ENCODE measurements at places on chromosomes 11 and 22.

- DNase-seq = no peak
Measured at GRCh38 chr11:95557376-95557775, 232.2 kb downstream of the FAM76B start.

DNA sequence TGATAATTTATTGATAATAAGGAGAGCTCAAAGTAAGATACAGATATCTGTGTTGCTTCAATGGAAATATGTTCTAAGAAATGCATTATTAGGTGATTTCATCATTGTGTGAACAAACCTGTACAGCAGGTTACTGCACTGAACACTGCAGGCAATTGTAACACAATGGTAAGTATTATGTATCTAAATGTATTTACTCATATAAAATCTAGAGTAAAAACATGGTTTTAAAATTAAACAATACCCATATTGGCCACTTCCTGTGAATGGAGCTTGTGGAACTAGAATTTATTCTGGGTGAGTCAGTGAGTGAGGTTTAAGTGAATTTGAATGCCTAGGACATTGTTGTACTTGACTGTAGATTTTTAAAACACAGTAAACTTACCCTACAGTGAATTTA is 722.9 kb upstream of the RAG2 start:
- DNase-seq = no peak

DNA sequence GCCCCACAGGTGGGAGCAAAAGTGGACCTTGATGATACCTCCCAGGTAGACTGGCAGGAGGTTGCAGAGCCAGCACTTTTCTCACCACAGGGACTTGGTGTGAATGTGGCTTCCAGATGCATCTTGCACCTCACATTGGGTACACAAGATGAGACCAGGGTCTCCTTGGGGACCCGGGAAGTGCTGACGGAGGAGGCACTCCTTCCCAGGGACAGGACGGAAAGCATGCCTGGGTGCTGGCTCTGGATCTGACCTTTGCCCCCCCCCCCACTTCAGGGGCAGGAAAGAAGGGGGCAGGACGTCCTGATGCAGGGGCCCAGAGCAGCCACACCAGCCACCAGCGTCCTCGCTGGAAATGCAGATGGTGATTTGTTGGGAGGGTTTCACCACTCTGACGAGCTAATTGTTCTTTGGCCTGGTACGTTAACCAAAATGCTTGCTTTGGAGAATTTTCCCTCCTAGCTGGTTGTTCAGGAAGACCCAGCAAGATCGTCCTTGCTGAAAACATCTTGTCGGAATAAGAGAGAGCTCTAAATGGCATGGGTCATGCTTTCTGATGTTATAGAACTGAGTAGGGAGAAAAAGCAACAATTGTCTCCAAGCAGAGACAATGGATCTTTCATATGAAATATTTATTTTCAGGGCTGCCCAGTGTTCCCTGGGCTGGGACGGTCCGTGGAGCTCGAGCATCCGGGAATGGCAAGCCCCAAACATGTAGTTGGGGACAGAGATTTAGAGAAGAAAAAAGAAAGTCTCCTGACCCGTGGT is 74.4 kb upstream of the PPARA start:
- DNase-seq = no peak

DNA sequence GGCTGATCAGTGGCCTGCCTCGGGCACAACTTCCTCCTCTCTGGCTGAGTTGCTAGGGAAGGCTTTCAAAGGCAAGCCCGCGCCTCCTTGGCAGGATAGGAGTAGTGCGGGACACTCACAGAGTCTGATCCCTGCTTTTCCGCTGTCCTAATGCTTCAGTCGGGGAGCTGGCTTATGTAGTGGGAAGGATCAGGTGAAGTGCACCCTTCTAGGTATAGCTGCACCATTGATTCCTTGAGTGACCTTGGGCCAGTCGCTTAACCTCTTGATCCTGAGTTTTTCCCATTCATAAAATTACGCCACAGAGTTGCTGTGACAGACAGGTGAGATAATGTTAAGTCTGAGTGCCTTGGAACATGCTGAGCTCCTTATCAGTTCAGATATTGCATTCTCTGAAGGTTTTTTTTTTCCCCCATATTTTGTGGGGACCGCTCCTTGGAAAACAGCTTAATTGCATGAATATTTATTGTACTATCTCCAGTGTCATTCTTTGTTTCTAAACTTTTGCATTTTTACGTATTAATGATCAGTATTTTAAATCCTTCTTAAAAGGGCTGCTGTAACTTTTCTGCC is 961 bp downstream of the IPO7 start:
- no peak for DNase-seq

DNA sequence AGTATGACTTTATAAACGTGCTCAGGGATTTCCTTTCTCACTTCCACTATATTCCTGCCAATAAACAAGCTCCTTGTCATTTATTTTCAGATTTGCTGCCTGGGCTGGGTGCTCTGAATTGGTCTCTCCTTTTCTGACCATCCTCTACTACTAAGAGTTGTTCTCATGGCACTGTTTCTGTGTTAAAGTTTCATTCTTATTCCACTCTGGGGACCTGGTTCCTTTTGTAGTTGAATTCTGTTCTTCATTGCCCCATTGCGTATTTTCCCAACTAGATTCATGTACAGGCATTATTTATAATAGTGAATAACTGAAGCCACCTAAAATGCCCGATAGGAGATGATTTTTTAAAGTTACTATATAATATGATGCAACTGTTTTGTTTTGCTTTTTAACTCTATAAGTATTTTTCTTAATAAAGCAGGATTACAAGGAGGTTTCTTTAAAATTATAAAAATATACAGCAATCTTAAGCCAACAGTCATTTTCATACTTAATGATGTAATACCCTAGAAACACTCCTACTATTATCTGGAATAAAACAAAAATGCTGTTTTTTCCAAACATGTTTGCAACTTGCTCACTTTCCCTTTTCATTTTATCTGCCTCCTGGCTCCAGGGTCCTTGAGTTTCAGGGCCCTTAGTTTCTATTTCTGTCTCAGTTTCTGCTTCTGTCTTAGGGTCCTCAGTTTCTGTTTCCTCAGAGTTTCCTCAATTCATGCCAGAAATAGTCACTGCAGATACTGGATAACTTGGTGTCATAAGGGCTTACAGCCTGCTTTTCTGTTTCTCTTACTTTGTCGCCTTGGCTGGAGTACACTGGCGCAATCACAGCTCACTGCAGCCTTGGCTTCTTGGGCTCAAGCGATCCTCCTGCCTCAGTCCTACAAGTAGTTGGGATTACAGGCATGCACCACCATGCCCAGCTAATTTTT is 9.8 kb upstream of the FUT4 start:
- no peak for DNase-seq

GRCh38 chr11:76661306-76661751 is 9.2 kb downstream of the LRRC32 start:
- DNase-seq = no peak

DNA sequence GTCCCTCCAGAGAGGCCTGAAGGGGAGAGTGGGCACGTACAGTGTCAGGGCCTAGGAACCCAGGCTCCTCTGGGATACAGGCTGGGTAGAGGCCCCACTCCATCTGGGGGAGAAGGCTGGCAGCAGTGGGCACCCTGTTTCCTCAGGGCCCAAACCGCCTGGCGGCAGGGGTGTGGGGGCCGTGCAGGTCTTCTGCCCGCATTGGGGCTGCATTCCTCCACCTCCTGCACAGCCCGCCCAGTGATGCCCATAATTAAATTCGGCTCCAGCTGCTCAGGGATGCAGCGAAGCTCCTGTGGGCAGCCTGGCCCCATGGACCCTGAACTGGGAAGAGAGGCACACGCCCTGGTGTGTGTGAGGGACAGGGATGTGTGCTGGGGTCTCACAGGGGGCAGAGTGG is 35.4 kb downstream of the KCNQ1OT1 start:
- DNase-seq = no peak

GRCh38 chr11:134032501-134033091 is 36.3 kb upstream of the JAM3 start:
- peak; percentile 60 for DNase-seq

DNA sequence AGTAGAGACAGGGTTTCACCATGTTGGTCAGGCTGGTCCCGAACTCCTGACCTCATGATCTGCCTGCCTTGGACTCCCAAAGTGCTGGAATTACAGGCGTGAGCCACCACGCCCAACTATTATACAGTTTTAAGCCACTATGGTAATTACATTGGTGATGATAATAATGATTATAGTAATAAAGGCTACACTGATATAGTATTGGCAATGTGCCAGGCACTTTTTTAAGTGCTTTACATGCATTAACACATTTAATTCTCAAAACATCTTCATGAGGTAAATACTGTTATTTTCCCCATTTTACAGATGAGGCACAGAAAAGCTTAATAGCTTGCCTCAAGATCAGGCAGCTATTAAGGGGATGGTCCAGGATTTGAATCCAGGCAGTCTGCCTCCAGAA is 222.5 kb downstream of the SOX6 start:
- DNase-seq = no peak

DNA sequence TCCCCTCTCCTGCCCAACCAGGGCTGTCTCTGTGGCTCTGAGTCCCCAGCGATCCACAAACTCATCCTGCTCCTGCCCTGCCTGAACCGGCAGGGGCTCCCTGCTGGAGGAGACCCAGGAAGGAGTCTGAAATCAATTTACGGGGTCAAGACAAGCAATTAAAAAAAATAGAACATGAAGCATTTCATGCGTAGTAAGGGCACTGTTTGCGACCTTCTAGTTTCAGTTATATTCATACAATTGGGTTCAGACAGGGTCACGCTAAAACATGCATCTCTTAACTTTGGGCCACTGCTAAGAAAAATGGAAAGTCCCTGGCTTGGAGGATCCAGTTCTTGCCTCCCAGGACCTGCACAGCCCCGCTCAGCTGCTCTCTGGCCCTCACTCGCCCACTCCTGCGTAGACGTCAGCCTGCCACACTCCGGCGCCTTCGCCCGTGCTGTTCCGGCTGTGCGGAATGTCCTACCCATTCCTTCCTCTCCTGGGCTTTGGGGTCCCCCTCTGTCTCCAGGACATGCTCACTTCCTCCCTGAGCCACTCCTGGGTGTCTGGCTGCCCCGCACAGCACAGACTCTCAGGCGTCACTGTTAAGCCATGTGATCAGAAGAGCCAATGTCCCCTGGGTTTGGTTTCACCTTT is 12.8 kb downstream of the NFAM1 start:
- DNase-seq = no peak

DNA sequence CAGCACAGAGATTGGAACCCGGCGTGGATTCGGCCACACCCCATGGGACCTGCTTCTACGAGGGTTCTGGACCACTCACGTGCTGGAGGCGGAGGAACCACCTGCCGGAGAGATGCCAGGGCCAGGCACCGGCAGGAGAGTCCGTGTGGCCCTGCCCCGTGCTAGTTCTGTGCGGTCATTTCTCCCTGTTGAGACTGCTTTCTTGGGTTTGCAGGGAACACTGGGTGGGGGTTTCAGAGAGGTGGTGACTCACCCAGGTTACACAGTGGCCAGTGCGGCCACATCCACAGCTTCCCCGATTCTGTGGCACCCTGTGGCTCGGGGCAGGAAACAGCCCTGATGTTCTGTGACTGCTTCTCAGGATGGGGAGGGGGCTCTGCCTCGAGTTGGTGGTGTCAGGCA is 3.6 kb upstream of the PHLDA2 start:
- DNase-seq = no peak

DNA sequence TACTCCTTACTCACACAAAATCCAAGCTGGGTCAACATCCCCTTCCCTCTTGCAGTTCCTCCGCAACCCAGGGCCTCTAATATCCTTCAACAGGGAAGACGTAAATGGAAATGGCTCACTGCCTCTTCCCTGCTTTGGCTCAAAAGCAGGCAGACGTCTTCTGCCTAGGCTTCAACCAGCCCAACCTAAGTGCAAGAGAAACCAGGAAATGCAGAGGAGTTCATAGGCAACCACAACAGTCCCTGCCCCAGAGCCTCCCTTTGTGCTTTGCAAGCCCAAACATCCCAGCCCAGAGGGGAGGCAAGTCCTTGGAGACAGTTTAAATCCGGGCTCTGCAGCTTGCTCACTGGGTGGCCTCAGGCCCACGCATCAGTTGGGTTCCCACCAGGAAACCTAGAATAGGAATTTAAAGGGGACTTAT is 33.3 kb downstream of the CD6 start:
- peak; percentile 36 for DNase-seq

DNA sequence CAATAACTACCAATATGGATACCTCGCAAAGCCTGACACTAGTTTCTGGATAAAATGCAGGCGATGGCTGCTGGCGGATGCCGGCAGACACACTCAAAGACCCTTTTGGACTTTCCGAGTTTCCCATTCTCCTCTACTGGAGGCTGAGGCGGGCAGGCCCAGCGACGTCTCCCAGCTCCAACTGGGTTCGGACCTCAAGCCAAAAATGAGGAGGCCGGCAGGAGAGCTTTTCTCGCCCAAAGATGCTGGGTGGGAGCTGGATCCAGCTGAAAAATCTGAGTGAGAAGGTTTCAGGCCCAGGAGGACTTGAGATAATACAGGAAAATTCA is 428 bp upstream of the FEZ1 start:
- DNase-seq = no peak

DNA sequence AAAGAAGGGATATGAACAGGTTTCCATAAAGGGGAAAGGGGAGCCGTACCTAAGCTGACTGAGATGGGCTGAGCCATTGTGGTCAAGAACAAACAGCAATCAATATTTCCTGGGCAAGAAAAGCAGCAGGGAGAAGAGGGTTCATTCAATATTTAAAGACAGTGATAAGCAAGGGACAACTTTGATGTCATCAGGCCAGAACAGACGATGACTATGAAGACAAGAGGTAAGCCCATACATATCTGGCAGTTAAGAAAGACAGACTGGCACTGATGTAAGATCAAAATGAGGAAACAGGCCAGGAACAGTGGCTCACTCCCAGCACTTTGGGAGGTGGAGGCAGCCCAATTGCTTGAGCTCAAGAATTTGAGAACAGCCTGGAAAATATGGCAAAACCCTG is 2.4 kb downstream of the OR5A2 start:
- no peak for DNase-seq

- DNase-seq = no peak
Measured at GRCh38 chr11:100777103-100777502, 90.0 kb downstream of the ARHGAP42 start.

GRCh38 chr11:12773591-12773990 is 99.4 kb downstream of the TEAD1 start:
- no peak for DNase-seq

- no peak for DNase-seq
Measured at GRCh38 chr22:43976861-43977795, 21.9 kb downstream of the SAMM50 start.

GRCh38 chr11:95363164-95363563 is 132.2 kb upstream of the SESN3 start:
- DNase-seq = no peak

DNA sequence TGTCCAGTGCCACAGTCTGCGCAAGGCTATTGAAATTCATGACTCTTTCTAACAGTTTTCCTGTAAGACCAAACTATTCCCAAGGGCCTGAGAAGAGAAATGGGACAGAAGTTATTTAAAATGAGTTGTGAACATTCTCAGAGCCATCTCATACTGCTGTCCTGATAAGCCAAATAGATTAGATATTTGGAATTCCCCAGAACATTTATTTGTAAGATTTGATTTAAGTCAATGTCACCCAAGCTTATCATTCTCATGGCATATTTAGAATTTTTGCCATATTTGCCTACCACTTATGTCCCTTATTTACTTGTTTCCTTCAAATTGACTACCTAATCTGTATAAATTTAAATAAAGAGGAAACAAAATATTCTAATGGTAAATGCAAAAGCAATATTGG is 82.4 kb downstream of the NAV2 start:
- DNase-seq = no peak
